ENCODE measurements at places on chromosomes 7 and 10. TPM values are rescaled to one million over a fixed set of nuclear protein-coding genes. Genes with fewer than 3 reads are reported as not detected.

MLLT10 gene
- 9.6 TPM for polyA plus RNA-seq

SPDYE8 gene
- not detected for polyA plus RNA-seq

SLC37A3 gene
- polyA plus RNA-seq = 8.5 TPM

CCDC172 gene
- polyA plus RNA-seq = not detected

CLDN4 gene
- polyA plus RNA-seq = 0.16 TPM

NPFFR1 gene
- polyA plus RNA-seq = 0.01 TPM

MSMB gene
- not detected for polyA plus RNA-seq

LIPA gene
- polyA plus RNA-seq = 7.6 TPM

ARMC3 gene
- not detected for polyA plus RNA-seq

GIMAP5 gene
- polyA plus RNA-seq = 8.8 TPM

SFTPD gene
- polyA plus RNA-seq = not detected

SLC12A9 gene
- polyA plus RNA-seq = 2.5 TPM

HOXA6 gene
- polyA plus RNA-seq = 0.64 TPM

LMOD2 gene
- polyA plus RNA-seq = 341 TPM

ANXA8 gene
- polyA plus RNA-seq = 0.05 TPM

PGAM1 gene
- 186 TPM for polyA plus RNA-seq

GBX1 gene
- polyA plus RNA-seq = 0.21 TPM

LIPK gene
- polyA plus RNA-seq = not detected

STEAP1 gene
- 6.6 TPM for polyA plus RNA-seq

LRGUK gene
- polyA plus RNA-seq = 0.17 TPM

PRSS2 gene
- 0.04 TPM for polyA plus RNA-seq

CALML5 gene
- polyA plus RNA-seq = not detected

GPNMB gene
- 10.7 TPM for polyA plus RNA-seq

FKBP6 gene
- polyA plus RNA-seq = not detected

CPVL gene
- polyA plus RNA-seq = 5.5 TPM

RET gene
- polyA plus RNA-seq = 0.35 TPM

SLC26A3 gene
- not detected for polyA plus RNA-seq

TBXAS1 gene
- polyA plus RNA-seq = 1.7 TPM

PRPS1L1 gene
- not detected for polyA plus RNA-seq

TSPAN14 gene
- polyA plus RNA-seq = 19.6 TPM

GALNT17 gene
- polyA plus RNA-seq = 0.65 TPM

ANKRD30A gene
- polyA plus RNA-seq = not detected

CFAP58 gene
- polyA plus RNA-seq = 0.04 TPM
